ENCODE measurements at places on chromosomes 12 and 14.

GRCh38 chr12:48447755-48448154 is 24.6 kb upstream of the ANP32D start:
- DNase-seq: no peak

- peak; percentile 75 for DNase-seq
Measured at GRCh38 chr14:22556990-22557623, 31.9 kb downstream of the DAD1 start.

GRCh38 chr12:71846322-71846940 is 6.9 kb downstream of the TBC1D15 start:
- DNase-seq: no peak

GRCh38 chr14:97802430-97803373 is 1005.5 kb downstream of the VRK1 start:
- DNase-seq: no peak

- DNase-seq: no peak
Measured at GRCh38 chr12:124110372-124110883, 137.4 kb downstream of the ZNF664 start.

DNA sequence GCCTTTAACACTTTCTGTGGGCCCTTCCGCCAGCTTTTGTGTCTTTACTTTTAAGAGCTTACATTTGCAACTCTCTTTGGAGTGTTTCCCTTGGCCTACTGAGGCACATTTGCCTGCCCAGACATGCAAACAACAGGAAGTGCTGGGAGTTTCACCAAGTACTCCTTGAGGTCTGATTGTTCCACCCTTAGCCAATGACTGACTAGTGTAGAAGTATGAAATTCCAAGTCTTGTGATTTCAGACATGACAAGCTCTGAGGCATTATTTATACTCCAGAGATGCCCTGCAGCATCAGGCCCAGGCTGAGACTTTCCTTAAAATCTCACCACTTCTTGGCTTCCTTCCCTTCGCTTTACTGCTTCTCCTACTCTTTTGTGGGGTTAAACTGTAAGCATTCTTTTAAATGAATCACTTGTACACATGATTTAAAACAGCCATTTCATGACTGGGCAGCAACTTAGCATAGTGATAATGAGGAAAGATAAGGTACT is 174.1 kb downstream of the SLC6A15 start:
- no peak for DNase-seq

DNA sequence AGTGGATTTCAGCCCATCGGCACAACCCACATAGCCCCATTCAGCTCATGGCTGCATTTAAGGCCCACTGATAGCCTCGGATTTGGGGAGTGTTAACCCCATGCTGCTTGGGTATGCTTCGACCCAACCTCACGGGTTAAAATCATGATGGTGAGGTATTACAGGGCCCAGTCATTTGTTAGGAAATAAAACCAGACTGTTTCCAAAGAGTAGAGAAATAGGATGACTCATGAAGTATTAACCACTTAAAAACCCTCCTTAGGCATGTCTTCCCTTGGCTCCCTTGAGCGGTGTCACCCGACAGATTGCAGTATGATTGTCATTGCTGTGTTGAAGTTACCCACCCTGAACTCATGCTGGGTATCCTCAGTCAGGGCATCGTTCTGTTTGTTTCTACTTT is 289.1 kb downstream of the CACNA1C start:
- DNase-seq: no peak

DNA sequence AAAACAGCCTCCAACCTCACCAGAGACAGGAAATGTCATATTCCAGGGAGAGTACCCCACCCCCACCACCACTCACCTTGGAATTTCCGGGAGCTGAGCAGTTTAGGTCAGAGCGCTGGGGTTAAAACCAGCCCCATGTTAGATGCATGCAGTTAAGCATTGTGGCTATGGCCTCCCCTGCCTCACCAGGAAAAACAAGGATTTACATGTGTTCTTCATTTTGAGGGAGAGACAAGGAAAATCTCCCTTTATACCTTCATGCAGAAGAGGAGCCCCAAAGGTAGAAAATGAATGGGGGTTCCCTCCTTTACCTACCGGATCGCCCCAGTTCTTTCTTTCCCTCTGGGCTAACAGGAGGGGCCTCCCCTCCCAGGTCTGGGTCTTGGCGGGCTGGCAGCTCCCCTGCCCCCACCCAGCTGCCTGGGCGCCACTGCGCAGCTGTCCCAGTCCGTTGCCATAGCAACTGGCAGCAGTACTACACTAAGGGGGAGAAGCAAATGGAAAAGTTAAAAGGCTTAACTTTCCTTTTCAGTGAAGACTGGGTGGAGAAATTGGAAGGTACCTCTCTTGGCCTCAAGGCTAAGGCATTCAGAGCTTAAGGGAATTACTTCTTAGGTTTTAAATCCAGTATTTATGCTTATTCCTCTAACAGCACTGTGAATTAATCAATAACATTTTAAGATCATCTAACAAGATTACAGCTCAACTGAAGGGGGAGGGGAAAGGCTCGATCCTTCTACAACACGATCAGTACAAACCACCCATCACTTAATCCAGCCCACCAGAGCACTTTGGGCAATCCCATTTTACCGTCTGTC is 20.5 kb downstream of the CBX5 start:
- peak; percentile 57 for DNase-seq

DNA sequence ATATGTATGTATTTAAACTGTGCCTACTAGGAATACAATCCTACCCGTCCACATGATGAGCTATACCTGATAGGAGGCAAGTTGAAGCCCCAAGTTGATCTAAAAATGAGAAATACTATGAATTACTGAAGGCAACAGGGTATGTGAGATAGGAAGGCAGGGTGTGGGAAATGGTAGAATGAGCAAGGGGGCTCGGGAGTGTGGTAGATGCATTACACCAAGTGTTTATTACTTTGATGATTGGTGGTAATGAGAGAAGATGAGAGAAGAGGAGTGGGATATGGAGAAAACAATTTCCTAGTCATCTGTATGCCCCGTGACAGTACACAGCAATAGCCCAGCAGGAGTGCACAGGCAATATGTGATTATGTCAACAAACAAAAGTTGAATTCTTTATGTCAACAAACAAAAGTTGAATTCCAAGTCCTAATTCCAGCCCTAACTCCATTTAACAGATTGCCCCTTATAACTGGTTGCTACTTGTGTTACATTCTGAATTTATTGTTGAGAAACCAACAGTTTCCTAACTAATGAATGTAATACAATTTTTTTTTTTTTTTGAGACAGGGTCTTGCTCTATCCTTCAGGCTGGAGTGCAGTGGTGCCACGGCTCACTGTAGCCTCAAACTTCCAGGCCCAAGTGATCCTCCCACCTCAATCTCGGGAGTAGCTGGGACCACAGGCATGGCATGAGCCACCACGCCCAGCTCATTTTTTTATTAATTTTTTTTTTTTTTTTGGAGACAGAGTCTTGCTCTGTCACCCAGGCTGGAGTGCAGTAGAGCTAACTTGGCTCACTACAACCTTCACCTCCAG is 2.5 kb downstream of the LPCAT3 start:
- no peak for DNase-seq

DNA sequence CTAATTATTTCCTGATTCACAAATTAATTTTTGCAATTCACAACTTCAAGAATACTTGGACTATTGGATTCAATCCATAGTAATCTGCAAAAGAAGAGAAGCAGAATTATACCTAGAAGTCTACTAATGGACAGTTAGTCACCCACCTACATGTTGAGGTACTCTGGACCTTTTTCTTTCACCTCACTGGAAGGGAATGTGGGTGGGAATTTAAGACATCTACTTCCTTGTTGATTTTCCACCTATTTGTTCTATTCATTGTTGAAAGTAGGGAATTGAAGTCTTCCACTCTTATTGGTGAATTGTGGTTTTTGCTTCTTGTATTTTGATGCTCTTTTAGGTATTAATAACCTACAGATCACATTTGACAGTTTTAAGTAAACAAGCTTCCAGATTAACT is 11.0 kb downstream of the RESF1 start:
- no peak for DNase-seq

DNA sequence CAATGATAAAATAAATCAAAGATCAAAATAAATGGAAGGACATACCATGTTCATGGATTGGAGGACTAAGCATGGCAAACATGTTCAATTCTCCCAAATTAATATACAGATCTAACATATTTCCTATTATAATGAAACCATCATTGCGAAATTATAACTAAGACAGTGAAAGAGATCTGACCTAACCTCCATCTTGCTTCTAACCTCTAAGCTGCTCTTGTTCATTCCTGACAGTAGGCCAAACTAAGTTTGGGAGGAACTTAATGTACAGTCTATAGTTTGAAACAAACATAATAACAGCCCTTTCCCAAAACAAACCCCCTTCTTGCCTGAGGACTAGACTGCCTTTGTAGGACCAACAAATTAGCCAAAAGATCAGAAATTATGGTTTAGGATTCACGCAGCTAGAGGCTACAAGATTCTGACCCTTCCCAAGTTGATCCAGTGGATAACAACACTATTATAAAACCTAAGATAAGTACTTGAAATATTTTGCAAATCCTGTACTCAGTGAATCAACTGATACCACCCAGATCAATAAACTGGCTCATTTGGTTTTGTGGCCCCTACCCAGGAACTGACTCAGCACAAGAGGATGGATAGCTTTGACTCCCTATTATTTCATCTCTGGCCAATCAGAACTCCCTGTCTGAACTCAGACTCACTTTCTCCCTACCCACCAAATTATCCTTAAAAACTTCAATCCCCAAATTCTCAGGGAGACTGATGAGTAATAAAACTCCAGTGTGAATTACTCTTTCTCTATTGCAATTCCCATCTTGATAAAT is 41.7 kb upstream of the OR5AU1 start:
- DNase-seq: no peak

DNA sequence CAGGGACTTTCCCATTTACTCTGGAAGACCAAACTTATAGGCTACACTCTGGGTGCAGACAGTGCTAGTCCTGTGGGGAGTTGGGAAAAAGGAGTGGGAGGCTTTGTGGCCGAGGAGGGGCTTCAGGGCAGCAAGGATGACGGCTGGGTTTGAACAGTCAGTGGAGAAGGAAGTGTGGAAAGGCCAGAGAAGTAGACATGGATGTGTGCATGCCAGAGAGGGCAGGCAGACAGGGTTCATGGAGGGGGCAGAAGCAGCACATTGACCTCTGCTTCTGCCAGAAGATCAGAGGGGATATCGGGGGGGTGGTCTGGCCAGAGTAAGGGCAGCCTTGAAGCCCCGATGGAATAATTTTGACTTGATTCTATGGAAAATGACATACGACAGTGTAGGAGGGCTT is 27.2 kb upstream of the KCNA5 start:
- DNase-seq: no peak
